ENCODE measurements at places on chromosomes 2 and 18.

GRCh38 chr2:833180-833579, 117.5 kb upstream of the SNTG2 start:
- DNase-seq: no peak

DNA sequence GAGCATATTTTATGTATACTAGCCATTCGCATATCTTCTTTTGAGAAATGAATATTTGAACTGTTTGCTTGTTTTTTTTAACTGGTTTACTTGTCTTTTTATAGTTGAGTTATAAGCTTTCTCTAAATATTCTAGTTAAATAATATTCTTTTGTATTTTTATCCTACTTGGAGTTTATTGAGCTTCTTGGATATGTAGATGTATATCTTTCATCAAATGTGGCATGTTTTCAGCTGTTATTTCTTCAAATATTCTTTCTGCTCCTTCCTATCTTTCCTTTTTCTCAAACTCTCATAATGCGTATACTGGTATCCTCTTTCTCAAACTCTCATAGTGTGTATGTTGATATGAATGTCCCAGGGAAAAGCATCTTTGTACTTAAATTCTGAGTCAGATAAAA, 100.3 kb upstream of the NCKAP5 start:
- no peak for DNase-seq

GRCh38 chr18:21703241-21703820, 1.2 kb downstream of the ABHD3 start:
- DNase-seq: no peak

DNA sequence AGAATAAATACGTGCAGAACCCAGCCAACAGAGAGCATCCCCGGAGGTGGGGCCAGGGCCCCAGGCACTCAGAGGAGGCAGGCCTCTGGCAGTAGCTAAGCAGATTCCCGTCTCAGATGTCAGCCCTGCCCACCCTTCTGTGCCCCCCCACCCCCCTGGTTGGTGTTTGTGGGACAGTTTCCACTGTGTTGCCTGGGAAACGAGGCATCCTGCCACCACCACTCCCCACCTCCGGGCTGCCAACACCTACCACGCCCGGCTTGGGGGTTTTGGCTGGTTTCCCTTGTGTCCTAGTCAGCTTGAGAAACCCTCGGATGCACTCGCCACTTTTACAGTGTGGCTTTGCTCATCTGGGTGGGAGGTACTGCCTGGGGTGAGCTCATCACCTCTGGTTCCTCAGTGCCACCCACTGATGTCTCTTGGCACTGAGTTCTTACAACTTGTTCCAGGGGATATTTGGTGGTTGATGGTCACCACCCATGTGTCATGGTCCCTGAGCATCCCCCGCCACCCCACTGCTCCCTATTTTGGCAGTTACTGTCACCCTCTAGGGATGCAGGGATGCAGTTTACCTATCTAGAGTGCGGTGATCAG, 72.4 kb upstream of the YWHAQ start:
- DNase-seq: no peak

- no peak for DNase-seq
These were observed 465.5 kb upstream of the ID2 start for GRCh38 chr2:8216397-8216796.

DNA sequence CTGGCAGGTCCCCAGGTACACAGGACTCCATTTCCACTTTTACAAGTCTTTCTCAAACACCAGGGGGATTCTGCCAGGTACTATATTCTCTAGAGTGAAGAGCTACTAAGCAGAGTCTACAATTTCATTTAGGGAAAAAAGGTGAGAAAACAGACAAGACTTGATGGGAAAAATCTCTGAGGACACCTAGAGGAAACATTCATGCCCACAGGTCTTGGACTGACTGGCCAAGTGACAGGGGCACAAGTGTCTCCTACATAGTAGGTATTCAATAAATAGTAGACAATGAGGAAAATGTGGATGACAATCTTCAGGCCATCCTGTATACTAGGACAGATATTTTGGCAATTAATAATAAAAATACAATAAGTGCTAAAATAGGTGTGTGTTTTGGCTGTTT, 228.6 kb downstream of the CLIP4 start:
- DNase-seq: no peak

- no peak for DNase-seq
These were observed 107.2 kb downstream of the SCG2 start for GRCh38 chr2:223494942-223495341.

DNA sequence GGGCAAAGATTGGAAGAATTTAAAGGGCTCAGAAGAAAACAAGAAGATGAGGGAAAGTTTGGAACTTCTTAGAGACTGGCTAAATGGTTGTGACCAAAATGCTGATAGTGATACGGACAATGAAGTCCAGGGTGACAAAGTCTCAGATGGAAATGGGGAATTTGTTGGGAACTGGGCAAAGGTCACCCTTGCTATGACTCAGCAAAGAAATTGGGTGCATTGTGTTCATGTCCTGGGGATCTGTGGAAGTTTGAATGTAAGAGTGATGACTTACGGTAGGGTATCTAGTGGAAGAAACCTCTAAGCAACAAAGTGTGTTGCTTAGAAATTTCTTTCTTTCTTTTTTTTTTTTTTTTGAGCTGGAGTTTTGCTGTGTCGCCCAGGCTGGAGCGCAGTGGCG, 6.0 kb upstream of the IL1A start:
- no peak for DNase-seq

DNA sequence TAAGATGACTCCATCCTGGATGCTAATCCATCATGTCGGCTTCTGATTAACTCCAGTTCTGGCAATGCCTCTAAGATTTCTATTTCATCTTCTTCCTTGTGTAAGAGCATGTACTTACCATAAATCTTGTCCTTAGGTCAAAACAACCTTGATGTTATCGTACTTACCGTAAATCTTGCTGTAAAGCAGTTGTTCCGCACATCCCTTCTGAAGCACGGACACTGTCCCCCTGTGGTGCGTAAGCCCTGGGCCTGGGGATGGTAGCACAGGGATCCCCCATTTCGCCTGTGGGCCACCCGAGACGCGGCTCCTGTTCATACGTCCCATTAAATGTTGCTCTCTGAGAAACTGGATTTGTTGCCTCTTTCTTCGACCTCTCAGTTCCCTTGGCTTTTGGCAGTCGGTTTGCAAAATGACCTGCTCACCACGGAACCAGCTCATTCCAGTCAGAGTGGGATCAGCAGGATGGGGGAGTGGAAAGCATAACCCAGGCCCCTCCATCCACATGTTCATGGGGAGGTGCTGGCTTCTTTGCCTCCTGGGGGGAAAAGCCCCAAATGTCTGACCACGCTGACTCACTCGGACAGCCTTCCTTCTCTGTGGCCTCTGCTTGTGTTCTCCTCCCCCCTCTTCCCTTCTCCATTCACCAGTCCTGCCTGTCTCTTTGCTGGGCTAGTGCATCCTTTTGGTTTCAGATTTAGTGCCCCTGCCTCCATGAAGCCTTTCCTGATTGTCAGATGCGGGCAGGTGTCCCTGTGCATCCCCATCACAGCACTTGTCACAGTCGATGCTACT, 49.9 kb downstream of the RAB31 start:
- no peak for DNase-seq

DNA sequence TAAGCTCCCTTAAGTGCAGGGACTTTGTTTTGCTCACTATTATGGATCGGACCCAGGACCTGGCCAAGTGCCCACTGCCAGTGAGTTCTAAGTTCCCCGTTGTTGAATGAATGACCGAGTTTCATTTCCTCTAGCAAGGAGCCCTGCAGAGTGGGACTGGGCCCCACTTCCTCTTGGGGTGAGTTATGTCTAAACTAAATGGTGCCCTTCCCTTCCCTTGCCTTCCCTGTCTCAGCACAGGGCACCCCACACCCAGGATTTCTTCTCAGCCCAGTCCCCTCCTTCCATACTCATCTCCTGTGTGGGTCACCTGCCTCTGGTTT, 195.3 kb upstream of the HS6ST1 start:
- DNase-seq: no peak

DNA sequence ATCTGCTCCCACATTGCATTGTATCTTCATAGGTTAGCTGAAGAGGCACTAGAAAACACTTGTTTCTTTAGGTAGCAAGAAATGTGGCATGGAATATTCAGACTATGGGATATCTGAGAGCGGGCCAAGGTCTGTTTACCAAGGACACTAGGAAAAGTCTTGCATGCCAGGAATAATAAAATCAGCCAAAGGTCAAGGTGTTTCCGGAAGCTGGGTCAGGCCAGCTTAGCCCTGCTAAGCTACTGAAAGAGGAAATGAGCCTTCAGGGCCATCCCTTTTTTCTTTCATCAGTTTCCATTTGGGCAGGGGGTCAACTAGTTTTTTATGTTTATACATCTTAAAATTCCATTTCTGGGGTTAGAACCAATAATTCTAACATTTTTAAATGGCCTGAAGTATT, 101.1 kb downstream of the DPP4 start:
- DNase-seq: no peak

GRCh38 chr2:183579686-183580085, 455.4 kb downstream of the NUP35 start:
- DNase-seq: no peak

GRCh38 chr18:76691800-76692199, 130.6 kb upstream of the ZNF236 start:
- no peak for DNase-seq

DNA sequence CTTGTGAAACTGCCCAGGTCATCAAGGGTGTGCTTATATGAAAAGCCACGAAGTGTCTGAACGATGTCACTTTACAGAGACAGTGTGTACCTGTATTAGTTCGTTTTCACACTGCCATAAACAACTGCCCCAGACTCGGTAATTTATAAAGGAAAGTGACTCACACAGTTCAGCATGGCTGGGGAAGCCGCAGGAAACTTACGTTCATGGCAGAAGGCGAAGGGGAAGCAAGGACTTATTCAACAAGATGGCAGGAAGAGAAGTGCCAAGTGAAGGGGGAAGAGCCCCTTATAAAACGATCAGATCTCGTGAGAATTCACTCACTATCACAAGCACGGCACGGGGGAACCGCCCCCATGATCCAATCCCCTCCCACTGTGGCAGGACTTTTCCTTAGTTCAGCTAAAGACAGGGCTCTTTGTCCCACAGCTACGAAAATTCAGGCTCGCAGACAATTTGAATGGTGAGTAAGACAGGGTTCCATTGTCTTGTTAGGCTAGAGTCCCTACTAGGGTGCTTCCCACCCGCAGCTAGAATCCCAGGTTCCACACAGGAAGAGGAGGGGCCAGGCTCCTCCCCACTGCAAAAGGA, 20.1 kb downstream of the TMEM177 start:
- no peak for DNase-seq

DNA sequence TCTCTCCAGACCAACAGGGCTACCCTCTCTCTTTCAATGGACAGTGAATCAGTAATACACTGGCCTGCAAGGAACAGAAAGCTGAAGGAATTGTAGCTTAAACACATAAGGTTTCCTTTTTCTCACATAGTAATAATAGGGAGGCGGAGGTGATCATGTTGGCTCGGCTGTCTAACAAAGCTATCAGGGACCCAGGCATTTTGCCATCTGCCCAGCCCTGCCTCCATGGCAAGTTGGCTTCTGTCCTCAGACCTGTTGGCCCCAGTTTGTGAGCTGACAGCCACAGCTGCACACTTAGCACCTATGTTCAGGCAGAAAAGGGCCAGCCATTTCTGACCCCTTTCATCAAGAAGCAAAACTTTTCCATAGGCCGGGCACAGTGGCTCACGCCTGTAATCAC, 2.0 kb upstream of the CHRNG start:
- DNase-seq: no peak
